Myocyte (in vitro differentiated cells): ENCODE measurements at places on chromosomes 11 and 22. TPM values are rescaled to one million over a fixed set of nuclear protein-coding genes. Genes with fewer than 3 reads are reported as not detected.

DNA sequence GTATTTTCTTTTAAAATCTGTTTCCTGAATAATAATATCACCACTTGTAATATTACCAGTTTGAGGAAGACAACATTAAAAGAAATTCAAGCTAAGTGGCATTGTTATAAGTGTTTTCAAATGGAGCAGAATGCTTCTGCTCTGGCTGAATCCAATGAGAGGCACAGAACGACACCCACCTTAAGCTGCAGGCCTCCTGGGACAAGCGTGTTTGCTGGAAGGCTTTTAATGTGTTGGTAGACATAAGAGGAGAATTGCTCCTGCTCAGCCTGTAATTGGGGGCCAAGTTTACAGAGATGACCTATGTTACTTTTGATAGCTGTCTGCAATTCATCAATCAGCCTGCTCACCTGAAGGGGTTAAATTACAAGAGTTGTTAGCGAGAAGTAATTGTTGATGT is 242.2 kb downstream of the DCDC1 start:
- DNase-seq = no peak

DNA sequence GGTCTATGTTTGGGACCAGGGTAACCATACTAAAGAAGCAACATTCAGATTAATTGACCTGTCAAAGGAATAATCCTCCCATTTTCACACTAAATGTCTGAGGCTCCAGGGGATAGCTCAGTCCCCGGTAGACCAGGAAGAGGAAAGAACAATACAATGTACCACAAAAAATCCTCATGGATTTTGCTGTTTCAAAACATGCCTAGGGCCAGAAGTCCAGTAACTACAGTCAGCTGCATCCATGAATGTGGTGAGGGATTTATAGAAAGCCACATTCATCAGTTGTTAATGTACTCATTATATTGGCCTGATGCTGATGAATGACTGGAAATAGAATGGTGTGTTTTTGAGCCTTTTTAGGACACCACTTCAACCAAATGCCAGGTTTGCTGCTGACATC is 6.9 kb upstream of the ETS1 start:
- no peak for DNase-seq

GRCh38 chr11:19536131-19536530 is 176.5 kb upstream of the NAV2 start:
- no peak for DNase-seq

DNA sequence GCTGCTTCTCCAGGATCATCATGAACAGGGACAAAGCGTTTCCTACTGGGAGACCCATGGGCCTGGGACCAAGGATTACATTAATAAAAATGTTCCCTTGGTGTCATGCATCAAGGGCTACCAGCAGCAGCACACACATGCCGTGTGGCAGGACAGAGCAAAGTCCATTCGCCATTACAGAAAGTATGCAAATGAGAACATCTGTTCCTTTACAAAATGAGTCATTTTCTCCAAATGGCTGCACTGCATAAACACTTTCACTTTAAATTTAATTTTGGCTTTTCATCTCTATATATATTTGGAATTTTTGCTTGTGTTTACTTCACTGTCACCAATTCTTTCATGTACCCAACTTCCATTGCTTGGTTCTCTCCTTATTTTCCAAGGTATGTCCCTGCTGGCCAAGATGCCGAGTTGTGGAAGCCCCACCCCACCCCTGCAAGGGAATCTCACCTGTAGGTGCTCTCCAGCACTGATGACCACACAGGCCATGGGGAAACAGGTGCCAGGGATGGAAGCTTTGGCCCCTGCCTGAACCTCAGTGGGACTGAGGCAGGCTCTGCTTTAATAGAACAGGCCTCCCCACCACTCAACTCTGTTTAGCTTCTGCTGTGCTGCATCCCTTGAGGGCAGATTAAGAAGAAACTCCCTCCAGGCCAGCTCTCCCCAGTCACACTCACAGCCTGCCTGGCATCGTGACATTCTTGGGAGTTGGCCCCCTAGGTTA is 15.6 kb upstream of the GNAZ start:
- DNase-seq = no peak

GRCh38 chr11:95103701-95104100 is 14.1 kb downstream of the ENDOD1 start:
- DNase-seq = no peak

GRCh38 chr11:14300661-14301304 is 58.2 kb downstream of the RRAS2 start:
- DNase-seq = peak; percentile 76

GRCh38 chr22:45923835-45924234 is 53.1 kb downstream of the WNT7B start:
- no peak for DNase-seq

- no peak for DNase-seq
Observed at GRCh38 chr11:68657021-68657780, 27.1 kb upstream of the GAL start.

DNA sequence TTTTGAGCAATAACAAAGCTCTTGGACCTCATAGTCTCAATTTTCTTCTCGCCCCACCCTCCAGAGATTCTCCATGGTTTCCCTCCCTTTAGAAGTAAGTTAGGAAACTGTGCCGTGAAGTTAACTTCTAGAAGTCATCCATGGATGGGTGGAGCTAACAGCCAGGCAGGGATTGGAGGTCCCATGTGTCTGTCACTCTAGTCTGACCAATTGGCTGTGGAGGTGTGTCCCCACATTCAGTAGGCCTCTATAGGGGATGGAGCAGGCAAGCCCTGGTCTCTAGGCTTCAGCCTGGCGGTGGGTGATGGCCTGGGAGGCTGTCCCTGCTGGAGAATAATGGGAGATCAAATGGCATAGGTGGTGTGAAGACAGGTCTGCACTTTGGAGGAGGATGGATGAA is 50.7 kb downstream of the TP53I11 start:
- DNase-seq = peak; percentile 40

DNA sequence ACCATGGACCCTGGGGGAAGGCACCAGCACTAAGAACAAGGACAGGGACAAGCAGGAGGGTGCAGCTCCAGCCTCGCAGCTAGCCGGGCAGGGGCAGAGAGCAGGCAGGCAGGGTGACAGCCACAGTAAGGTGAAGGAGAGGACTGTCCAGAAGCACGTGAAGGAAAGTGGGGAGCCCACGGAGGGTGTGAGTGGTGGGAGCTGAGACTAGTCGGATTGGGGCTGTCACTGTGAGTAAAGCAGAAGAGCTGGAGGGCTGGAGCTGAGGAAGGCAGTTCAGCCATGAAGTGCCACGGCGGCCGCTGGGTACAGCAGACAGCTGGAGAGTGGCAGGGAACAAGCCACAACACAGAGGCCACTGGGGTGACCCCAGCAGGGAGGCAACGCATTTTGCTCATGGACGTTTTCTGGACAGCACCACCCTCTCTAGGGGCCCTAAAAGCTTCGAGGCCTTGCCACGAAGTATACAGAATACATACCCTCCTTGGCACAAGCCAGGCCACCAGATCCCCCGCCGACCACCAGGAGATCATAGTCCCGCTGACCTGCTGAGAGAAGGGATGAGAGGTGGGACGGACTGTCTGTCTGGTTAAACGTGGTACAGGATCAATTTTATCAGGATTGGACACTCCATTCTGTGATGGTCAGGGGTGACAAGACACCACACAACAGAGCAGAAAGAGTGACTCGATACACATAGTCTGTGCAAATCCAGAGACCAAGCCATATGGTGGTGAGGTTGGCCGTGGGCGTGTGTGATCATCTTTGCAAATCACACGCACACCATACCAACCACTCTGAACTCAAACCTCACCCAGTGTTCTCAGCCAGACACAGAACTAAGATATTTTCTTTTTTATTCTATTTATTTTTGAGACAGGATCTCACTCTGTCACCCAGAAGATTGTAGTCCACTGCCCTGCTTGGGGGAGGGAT is 10.8 kb upstream of the COMT start:
- DNase-seq = no peak

Gene SPON1
- total RNA-seq = 0.08 TPM in 1 of 2 replicates, not detected in the other

Gene TST
- 31.9 and 32.2 TPM in 2 replicates for total RNA-seq
